ENCODE measurements at places on chromosomes 4 and X. TPM values are rescaled to one million over a fixed set of nuclear protein-coding genes. Genes with fewer than 3 reads are reported as not detected.

GRCh38 chr4:176084769-176085168, 19.1 kb downstream of the WDR17 start:
- DNase-seq: no peak

GRCh38 chrX:46577221-46578005, 3.8 kb downstream of the CHST7 start:
- no peak for DNase-seq

DNA sequence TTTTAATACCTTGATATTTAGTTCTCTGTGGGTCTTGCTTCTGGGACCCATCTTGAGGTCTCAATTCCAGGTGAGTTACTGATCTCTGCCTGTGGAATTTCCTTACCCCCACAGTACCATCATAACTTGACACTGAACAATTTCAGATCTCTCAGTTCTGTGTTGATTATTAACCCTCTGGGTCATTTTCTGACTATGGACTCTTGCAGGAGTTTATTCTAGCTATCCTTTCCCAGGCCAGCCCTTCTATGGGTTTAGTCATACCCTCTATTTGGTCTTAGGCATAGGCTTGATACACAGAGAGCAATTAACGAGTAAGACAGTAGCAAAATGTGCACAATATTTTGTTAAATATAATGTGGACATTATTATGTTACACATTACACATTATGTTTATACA, 3.7 kb upstream of the SPARCL1 start:
- no peak for DNase-seq

DNA sequence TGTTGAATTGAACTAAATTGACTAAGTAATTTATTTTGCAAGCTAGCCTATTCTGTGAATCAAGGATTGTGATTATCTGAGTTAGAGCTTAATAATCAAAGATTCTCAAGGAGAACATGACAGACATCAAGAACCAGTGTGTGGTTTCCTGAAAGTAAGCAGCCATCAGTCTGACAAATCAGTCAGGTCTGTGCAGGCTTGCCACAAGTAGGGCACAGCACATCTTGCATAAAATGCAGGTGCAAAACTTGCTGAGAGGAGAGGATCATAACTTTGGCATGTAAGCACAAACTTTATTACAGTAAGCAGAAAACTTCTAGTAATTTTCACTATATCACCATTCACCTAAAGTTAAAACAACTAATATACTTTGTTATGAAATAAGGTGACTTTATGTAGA, 22.5 kb downstream of the FAM241A start:
- no peak for DNase-seq

GRCh38 chr4:103915224-103915869, 195.6 kb upstream of the TACR3 start:
- DNase-seq: no peak

The LONRF3 gene
- 1.1 TPM for polyA plus RNA-seq

- no peak for DNase-seq
Measured at GRCh38 chr4:18227880-18228279, 206.3 kb upstream of the LCORL start.

GRCh38 chr4:184693056-184693455, 40.8 kb downstream of the CENPU start:
- DNase-seq: no peak

The MAGEA4 gene
- not detected for polyA plus RNA-seq

DNA sequence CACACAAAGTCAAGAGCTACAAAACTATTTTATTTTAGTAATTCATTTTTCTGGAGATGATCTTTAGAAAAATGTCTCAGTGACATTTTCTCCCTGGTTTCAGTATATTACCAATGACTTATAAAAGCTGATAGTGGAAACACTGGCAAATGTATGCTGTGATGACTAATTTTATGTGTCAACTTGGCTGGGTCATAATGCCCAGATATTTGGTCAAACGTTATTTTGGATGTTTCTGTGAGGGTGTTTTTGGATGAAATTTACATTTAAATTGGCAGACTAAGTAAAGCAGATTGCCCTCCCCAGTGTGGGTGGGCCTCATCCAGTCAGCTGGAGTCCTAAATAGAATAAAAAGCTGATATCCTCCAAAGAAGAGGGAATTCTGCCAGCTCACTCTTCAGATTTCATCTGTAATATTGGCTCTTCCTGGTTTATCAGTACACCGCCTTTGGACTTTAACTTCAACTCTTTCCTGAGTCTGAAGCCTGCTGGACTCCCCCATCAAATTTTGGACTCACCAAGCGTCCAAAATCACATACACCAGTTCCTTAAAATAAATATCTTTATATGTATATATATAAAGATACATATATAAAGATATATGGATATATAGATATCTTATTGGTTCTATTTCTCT, 31.2 kb upstream of the RAB40A start:
- DNase-seq: no peak

Data from left renal pelvis (tissue), 4 donors.